ENCODE measurements at places on chromosomes 12 and 14. TPM values are rescaled to one million over a fixed set of nuclear protein-coding genes. Genes with fewer than 3 reads are reported as not detected.

CACNA2D4 gene
- total RNA-seq = 0.99 TPM

CCDC184 gene
- 0.17 TPM for total RNA-seq

SNX6 gene
- total RNA-seq = 134 TPM

VWF gene
- 0.26 TPM for total RNA-seq

ZC3H14 gene
- total RNA-seq = 71.0 TPM

CSRNP2 gene
- 15.7 TPM for total RNA-seq

FBXW8 gene
- 10.8 TPM for total RNA-seq

RPGRIP1 gene
- total RNA-seq = under 0.01 TPM

SERPINA5 gene
- not detected for total RNA-seq

KRT77 gene
- total RNA-seq = not detected

ZCRB1 gene
- 31.2 TPM for total RNA-seq

DIO2 gene
- total RNA-seq = 3.3 TPM

SLC7A7 gene
- total RNA-seq = 6.3 TPM

PPP1R36 gene
- total RNA-seq = 1.3 TPM

TULP3 gene
- total RNA-seq = 39.3 TPM

SYNE2 gene
- total RNA-seq = 10.3 TPM

NYNRIN gene
- 8.2 TPM for total RNA-seq

MDP1 gene
- 22.1 TPM for total RNA-seq

BATF gene
- 0.51 TPM for total RNA-seq

ETNK1 gene
- 56.1 TPM for total RNA-seq

SBNO1 gene
- 20.8 TPM for total RNA-seq

NR1H4 gene
- total RNA-seq = not detected

SLCO1A2 gene
- not detected for total RNA-seq

NPFF gene
- total RNA-seq = not detected

PKP2 gene
- total RNA-seq = under 0.01 TPM

Data from fibroblast of lung (primary cell).